ENCODE measurements at places on chromosomes 3 and 15. TPM values are rescaled to one million over a fixed set of nuclear protein-coding genes. Genes with fewer than 3 reads are reported as not detected.

DNA sequence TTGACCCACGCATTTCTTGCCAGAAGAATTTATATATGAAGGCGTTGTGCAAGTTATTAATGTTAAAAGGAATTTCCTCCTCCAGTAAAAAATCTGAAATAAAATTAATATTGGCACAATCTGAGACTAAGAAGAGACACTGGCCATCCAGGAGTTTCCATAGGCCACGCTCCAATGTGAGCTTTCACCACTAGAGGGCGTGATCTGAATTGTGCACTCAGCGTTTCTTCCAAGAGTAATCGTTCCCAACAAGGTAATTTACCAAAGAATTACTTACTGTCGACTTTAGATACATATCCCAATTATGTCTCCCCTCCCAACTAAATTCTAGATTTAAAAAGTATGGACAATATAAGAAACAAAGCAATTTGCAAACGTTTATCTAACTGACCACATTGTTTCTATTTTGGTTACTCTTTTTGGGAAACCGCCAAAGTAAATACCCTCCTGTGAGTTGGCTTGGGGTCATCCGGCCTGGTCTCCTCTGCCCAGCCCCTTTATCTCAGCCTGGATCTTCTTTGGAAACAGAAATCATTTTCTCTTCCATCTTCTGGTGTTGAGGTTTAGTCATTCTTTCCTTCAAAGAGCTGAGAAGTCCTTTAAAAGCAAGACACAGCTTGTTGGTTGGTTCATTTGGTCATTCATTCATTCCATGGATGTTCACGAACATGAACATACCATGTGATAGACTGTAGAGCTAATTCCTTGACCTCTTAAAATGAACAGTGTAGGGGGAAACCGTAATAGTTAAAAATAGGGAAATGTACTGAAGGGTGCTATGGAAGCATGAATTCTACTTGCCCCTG is 26.2 kb downstream of the POLR2M start:
- DNase-seq, result no peak

GRCh38 chr3:113259196-113259595 is 47.8 kb downstream of the BOC start:
- DNase-seq, result no peak

GRCh38 chr15:48592933-48593332 is 52.6 kb downstream of the FBN1 start:
- no peak for DNase-seq

DNA sequence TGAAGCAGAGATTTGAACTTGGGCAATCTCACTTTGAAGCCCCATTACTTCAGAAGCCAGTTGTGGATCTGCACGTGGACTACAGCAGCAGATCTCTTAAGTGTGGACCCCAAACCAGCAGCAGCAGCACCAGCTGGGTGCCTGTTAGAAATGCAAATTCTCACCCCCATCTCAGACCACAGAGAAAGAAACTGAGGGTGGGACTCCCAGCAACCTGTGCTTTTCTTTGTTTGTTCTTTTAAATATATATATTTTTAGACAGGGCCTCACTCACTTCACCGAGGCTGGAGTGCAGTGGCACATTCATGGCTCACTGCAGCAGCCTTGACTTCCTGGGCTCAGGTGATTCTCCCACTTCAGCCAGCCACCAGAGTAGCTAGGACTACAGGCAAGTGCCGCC is 53.2 kb downstream of the SLTM start:
- no peak for DNase-seq

GRCh38 chr3:15065550-15066007 is 464 bp upstream of the MRPS25 start:
- DNase-seq, result no peak

DNA sequence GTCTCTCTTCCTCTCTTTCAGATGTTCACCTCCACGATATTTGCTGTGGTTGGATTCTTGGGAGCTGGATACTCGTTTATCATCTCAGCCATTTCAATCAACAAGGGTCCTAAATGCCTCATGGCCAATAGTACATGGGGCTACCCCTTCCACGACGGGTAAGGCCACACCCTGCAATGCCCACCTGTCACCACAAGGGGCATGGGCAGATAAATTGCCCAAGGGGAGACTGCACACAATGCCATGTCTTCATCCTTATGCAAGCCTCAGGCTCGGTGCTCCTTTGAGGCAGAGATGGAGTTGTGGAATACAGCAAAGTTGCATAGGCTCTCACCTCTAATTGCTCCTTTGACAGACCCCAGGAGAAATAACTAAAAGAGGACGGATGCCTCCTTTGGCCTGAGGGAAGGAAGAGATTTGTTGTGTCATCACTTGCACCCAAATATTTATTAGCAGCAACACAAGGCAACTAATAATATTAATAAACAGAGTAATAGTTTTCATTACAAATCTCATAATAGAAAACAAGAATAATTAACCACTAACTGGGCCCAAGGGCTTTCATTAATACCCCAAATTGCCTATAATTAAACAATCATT is 13.2 kb downstream of the TM4SF4 start:
- no peak for DNase-seq

The ADGRG7 gene
- 0.10 TPM for polyA plus RNA-seq

The KY gene
- polyA plus RNA-seq, result 1.5 TPM

The LYZL4 gene
- polyA plus RNA-seq, result not detected

The TMEM41A gene
- 31.6 TPM for polyA plus RNA-seq

The SNURF gene
- 47.9 TPM for polyA plus RNA-seq

The RTP3 gene
- polyA plus RNA-seq, result not detected

The GOLGA8G gene
- polyA plus RNA-seq, result 0.03 TPM

Data from right renal cortex interstitium (tissue), 3 donors.